ENCODE measurements at places on chromosomes 2 and 18.

DNA sequence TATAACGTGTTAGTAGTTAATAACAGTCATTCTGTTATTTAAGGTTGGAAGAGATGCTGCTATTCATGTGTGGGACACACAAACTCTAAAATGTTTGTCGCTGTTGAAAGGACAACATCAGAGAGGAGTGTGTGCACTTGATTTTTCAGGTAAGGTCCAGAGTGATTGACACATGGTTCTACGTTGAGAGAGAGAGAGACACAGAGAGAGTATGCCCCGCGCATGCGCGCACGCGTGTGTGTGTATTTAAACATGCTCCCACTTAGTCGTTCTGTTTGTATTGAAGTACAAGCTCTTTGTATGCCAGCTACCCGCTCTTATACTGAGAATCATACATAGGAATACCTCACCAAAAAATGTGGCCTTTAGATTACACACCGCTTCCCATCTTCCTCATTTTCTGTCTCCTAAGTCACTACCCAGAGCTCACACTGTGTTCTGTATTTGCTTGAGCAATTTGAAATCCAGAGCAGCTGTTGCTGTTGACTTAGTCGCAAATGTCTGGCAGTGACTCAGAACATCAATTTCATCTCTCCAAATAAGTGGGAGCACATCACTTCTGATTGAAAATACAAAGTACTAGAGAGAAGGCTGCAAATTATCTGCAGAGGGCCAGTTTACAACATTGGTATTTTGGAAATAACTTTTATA, 148.1 kb downstream of the EML6 start:
- DNase-seq = no peak

GRCh38 chr2:62803961-62804360, 98.4 kb downstream of the EHBP1 start:
- no peak for DNase-seq

GRCh38 chr2:19041434-19042041, 316.9 kb downstream of the OSR1 start:
- no peak for DNase-seq

GRCh38 chr2:141331127-141331526, 799.7 kb downstream of the LRP1B start:
- no peak for DNase-seq

DNA sequence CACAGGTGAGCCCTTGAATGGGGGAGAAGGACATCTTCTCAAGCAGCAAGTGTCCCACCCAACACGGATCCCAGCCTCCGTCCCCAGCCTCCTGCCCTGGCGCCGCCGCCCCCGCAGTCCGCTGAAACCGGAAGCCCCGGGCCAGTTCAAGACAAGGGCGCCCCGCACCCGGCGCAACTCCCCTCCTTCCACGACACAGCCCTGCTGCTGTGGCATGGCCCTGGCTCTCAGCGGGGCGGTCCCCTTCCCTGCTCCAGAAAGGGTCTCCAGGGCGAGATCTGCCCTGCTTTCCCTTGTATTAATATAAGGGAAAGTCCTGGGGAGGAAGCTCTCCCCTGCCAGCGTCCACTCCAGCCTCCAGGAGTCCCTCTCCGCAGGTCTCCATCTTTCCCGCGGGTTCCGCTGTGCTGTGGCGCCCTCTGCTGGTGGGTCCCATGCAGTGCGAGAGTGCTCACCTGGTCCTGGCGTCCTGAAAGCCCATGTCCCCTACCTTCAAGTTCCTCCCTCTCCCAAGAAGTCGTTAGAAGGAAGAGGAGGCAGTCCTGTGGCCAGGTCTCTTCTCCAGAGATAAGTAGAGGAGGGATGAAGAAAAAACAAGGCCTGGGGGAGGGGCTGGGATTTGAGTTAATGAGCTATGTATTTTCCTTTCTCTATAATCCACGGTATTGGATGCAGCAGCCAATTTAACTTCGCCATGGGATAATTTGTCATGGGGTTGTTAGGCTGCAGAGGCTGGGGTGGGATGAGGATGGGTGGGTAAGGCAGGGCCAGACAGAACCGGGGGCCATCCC, 176.0 kb downstream of the SMAD2 start:
- DNase-seq = no peak

- no peak for DNase-seq
Observed at GRCh38 chr2:13542642-13543041, 825.9 kb downstream of the TRIB2 start.

DNA sequence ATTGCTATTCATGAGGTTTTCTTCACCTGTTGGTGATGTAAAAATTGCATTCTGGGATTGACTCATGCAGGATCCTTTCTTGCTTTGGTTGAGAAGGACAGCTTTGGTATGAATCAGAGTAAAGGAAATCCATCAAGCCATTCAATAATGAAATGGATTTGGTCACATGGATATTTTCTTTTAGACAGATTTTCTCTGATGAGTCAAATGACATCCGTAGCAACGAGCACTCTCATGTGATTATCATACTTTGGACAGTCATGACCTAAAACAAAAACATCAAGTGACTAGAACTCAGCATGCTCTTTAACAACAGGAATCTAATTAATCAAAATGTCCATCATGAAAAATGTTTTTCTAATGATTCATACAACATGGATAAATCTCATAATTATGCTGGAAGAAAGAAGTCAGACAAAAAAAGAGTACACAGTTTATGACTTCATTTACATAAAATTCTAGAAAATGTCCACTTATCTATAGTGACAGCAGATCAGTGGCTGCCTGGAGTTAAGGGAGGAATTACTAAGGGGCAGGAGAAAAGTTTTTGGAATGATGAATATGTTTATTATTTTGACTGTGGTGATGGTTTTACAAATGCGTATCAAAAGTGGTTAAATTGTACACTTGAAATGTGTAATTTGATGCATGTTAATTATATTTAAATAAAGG, 30.7 kb downstream of the TRAK2 start:
- no peak for DNase-seq

DNA sequence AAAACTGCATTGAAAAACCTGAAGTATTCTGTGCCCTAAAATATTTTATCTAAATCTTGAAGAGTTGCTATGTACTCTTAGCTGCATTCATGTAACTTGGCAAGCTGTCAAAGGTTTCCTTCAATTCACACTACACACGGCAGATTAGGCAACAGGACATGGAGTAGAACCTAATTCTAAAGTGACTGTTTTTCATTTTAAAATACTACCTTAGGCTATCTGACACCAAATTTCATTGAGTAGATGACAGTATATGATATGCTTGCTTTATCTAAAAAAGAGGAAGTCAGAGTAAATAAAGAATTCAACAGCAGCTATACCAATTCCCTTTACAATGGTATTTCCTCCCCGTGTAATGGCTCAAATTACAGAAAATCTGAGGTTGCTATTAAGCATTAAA, 45.4 kb downstream of the EXOC6B start:
- no peak for DNase-seq

GRCh38 chr2:68698567-68699377, 35.8 kb upstream of the ARHGAP25 start:
- DNase-seq = no peak

GRCh38 chr2:156342254-156343095, 10.0 kb upstream of the NR4A2 start:
- DNase-seq = peak; percentile 98

DNA sequence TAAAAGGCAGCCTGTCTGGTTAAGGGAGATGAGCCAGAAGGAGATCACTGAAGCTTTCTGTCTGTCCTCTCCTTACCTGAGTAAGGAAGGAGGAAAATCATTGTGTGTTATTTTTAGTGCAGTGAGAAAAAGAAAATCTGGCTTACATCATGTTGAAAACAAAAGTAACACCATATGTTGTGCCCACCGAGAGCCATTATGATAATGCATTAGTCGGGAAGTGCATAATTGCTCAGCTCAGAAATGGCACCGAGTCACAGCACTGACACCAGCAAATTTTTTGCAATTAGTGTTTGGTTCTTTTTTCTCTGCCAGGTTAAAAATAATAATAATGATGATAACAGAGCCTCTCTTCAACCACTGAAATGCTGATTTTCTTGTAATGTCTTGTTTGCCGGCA, 46.6 kb downstream of the HNMT start:
- no peak for DNase-seq

GRCh38 chr2:42921147-42921520, 128.8 kb upstream of the HAAO start:
- DNase-seq = no peak

DNA sequence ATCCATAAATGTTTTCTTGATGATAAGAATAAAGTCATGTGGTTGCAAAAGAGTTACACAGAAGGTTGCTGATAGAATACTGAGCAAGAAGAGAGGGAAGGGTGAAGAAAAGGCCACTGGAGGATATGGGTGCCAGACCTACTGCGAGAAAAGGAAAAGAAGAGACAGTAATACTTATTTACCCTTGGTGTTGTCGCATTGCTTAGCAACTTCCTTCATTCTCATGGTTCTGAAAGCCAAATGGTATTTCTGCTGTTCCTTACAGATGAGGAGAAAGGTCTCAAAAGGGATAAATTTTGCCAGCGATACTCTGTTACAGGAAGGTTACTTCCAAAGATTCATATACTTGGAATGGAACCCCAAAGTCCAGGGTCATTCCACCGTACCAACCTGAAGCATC, 62.5 kb downstream of the LHCGR start:
- no peak for DNase-seq

DNA sequence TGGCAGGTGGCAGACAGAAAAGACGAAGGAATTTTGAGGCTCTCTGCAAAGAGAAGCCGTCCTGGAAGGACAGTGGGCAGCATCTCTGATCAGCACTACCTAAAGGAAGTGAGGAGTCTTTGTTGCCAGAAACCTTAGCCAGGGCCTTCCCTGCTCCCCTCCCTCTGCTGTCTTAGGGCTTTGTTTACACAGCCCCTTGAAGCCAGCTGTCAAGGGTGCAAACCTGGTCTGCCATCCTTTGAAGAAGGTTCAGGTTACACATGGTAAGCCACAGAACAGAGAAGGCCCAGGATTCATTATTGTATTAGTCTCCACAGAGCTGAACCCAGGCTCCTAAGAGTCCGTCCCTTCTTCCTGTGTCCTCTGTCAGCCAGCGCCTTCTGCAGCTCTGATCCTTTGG, 356.7 kb downstream of the TGIF1 start:
- DNase-seq = no peak

DNA sequence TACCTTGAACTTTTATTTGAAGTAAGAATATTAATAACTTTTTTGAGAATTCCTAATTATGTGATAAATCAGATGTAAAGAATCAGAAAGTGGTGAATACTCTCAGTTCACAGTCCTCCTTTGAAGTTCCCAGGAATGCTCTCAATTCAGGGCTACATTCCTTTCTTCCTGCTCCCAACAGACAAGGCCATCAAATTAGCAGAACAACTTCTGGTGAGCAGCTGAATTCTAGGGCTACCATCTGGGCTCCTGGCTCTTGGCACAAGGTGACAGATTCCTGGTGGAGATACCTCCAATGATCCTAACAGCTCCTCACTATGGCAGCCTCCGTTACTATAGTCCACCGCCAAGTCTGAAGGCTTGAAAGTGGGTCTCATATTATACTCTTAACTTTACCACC, 37.8 kb upstream of the OLA1 start:
- no peak for DNase-seq

DNA sequence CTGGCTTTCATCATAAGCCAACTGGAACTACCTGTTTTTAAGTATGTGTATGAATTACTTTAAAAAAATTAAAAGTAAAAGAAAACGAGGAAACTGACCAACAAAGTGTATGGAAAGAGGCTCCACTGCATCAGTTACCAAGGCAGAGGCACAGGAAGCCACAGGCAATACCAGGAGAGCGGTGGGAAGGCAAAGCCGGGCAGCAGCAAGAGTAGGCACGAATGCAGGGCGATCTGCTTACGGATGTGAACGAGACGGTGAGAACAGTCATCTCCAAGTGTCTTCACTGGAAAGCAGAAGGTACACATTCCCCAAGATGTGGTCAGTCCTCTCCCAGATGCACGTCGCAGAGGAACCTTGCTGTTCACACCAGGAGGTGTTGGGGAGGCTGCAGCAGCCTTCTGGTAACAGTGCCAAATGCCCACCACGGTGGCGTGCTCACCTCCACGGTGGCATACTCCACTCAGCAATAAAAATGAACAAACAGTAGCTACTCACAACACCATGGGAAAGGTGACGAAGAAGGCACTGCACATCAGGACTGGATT, 43.1 kb downstream of the HS6ST1 start:
- peak; percentile 47 for DNase-seq

DNA sequence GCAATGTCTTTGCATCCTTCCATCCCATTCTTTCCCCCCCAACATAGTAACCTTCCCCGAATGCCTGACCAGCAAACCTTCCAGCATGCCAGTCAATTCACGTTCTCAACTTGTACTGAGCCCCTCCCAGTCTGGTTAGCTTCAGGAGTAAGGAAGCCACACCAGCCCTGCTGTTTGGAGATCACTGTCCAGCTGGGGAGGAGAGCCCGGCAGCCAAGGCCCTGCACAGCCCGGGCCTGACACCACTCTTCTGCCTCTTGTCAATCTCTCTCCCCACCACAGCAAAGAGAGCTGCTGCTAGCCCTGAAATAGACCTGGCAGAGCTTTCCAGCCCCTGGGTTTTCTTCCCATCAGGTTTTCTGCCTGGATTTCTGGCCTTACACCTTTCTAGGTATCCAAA, 185.8 kb upstream of the ID2 start:
- peak; percentile 44 for DNase-seq

- no peak for DNase-seq
Observed at GRCh38 chr2:67660871-67661270, 263.7 kb downstream of the ETAA1 start.

- DNase-seq = no peak
Observed at GRCh38 chr2:158742536-158742935, 52.6 kb upstream of the DAPL1 start.

GRCh38 chr2:27370816-27371620, 602 bp downstream of the SNX17 start:
- DNase-seq = no peak

- DNase-seq = no peak
Observed at GRCh38 chr2:39266916-39267434, 23.2 kb upstream of the CDKL4 start.

GRCh38 chr2:54641988-54642387, 81.5 kb upstream of the EML6 start:
- no peak for DNase-seq

DNA sequence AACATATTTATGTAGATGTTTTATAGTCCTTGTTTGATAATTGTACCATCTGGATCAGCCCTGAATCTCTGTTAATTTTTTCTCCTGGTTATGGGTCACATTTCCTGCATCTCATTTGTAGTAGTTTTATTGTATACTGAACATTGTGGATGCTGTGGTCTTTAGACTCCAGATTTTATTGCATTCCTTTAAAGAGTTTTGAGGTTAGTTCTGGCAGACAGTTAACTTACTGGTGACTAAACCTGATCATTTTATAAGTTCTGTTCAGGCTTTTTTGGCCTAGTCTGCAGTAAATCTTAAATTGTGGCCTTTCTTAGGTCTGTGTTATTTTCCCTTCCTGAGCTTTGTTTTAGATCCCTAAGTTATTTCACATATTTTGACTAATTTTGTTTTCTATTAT, 84.3 kb downstream of the FANCL start:
- no peak for DNase-seq

GRCh38 chr18:41814651-41815050, 140.4 kb upstream of the PIK3C3 start:
- DNase-seq = no peak

GRCh38 chr18:40976050-40976449, 979.0 kb upstream of the PIK3C3 start:
- no peak for DNase-seq
